ENCODE measurements at places on chromosomes 2 and 18. TPM values are rescaled to one million over a fixed set of nuclear protein-coding genes. Genes with fewer than 3 reads are reported as not detected.

Gene STPG4
- 0.22 TPM for polyA plus RNA-seq

DNA sequence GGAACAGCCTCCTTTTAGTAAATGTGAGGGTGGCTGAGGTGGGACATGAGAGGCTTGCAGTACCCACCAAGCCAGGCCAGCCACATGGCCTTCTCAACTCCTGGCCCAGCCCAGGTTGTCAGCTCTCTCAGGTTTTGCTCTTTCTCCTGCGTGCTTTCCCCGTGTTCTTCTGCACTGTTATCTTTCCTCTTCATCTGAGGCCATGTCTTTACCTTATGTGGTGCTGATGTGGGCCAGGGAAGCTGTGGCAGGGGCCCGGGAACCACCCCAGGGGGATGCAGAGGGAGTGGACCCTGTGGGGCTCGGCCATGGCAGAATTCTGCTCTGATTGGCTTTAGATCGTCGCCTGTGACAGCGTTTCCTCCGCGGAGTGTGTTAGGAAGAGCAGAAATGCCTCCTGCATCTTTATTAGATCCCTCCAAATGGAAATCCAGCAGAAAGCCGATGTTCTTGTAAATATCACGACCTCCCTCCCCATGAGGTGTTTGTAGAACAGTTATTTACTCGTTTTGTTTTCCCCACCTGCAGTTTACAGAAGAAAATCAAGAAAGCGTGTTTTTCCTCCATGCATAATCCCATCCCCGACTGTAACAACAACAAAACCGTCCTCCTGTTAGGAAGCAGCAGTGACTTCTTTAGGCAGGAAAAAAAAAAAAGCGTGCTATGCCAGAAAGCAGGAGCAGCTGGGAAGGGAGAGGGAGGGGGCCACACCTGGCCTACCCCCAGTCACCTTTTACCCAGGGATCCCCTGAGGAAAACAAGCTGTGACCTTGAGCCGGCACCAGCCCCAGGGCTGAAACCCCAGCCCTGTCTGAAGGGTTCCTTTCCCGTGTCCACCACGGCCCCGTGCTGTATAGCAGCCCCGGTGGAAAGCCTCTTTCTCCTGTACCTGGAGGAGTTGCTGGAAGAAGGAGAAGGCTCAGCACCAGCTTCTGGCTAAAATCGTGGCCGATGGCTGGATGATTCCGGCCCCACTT lies 54.8 kb downstream of the HPCAL1 start:
- no peak for DNase-seq

GRCh38 chr2:54840559-54841468 lies 117.4 kb downstream of the EML6 start:
- no peak for DNase-seq

Gene PUM2
- polyA plus RNA-seq: 109 TPM

Gene SPATA3
- polyA plus RNA-seq: not detected

DNA sequence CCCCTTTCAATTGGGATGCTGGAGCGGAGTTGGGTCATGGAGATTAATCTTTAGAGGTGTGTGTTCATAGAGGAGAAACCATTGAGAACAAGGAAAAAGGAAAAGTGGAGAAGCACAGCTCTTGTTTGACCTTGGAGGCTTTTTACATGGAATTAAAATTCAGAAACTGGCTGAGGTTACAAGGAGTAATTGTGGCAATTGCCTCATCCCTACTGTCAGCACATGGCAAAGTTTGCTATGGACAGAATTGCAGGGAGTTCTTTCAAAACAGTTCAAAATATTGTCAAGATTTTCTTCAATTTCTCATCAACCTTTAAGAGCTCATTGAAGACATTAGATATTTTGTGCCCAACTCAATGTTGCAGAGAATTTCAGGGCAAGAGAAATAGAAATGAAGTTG lies 232.7 kb downstream of the SLC8A1 start:
- DNase-seq: no peak

GRCh38 chr2:5673145-5674025 lies 18.8 kb upstream of the SOX11 start:
- DNase-seq: no peak

DNA sequence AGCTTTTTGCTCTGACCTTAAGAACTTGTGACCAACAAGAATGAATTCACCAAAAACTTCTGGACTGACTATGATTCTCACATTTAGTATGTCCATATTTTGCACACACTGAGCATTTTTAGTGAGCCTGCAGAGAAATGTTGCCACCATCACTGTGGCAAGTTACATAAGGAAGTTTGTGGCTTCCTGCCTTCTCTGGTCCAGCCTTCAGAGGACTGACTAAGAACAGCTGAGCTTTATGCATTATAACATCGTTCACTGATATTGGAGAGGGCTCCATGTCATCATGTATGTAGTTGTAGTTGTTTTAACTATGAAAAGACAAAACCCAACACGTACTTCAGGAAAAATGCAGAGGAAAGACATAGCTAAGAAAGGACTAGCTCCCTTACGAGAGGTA lies 218.0 kb upstream of the CRIM1 start:
- DNase-seq: no peak

Gene CXCR1
- not detected for polyA plus RNA-seq

- DNase-seq: no peak
Observed at GRCh38 chr2:129002751-129003150, 684.1 kb upstream of the HS6ST1 start.

Gene LANCL1
- polyA plus RNA-seq: 84.8 TPM
